ENCODE measurements at places on chromosomes 12 and 14.

GRCh38 chr14:47917344-47917954 is 242.0 kb upstream of the MDGA2 start:
- no peak for DNase-seq

DNA sequence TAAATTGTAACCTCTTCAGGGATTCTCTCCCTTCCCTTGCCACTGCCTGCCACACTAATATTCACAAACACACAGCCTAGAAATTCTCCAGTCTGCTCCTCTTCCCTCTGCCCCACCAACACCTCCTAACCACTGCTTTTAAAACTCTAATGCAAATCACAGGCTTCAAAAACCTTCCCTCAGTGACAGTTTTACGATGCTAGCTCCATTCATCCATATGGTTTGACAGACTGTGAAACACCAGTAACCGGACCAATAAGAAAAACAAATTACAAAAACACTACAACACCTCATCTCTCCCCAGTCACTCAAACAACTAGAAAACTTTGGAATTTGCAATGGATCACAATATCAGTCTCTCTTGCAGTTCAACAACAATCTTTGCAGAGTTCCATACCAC is 5.7 kb downstream of the DPF3 start:
- DNase-seq = no peak

GRCh38 chr12:80190001-80190400 is 90.7 kb downstream of the OTOGL start:
- no peak for DNase-seq

- no peak for DNase-seq
Observed at GRCh38 chr14:65966188-65966587, 520.0 kb upstream of the CCDC196 start.

- DNase-seq = no peak
Observed at GRCh38 chr12:105596731-105597130, 266.2 kb downstream of the C12orf75 start.

All from T-helper 17 cell (primary cell).